Cerebellum (tissue), 4 donors: ENCODE measurements at places on chromosomes 3 and 15.

DNA sequence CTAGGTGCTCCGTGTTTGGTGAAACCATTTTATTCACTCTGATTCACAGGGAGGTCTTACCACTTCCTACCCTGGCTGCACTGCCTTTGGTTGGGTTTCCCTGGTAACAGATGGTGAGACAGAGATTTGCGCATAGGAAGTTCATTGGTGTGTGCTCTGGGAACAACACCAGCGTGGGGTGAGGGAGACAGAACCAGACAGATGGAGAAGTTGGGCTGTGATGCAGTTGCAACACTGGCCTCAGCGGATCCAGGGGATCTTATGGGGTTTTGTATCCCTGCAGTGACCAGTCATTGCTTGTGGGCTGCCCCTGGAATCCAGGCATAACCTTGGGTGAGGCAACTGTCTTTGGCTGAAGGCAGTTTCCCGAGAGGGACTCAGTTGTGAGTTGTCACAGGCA, 12.5 kb upstream of the IL16 start:
- DNase-seq, result peak; percentile 64

GRCh38 chr3:164533275-164533674, 545.0 kb downstream of the SI start:
- no peak for DNase-seq

DNA sequence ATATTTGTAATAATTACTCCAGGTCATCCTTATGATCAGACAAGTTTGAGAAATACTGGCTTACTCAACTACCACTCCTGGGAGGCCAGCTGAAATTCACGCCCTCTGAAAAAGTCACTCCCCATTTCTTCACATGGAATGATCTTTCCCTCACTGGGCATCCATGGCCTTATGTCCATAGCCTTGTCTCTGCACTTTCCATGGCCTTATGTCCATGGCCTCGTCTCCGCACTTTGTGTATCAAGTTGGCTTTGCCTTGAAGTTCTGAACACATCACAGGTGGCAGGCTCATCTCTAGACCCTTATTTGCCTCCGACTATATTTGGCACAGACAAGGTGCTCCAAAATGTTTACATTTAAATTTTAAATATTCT, 58.1 kb upstream of the HACD2 start:
- no peak for DNase-seq

DNA sequence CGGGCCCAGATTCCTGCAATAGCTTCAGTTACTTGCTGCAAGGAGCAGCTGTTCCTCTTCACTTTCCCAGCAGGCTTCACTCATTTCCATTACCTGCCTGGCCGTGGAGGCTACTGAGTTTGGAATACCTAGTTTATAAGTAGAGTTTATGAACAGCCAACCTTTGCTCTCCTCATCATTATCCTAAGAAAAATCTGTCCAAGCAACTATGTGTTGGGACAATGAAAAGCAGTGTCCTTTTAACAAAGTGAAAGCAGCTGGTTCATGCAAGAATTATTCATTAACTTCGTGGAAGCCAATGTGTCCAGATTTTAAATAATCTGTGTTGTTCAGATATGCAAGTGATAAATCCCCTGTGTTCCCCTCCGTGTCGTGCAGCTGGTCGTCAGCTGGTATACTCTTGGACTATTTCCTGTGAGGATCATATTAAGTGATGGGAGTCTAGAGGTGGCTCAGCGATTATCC, 39.3 kb upstream of the SSR3 start:
- DNase-seq, result no peak

DNA sequence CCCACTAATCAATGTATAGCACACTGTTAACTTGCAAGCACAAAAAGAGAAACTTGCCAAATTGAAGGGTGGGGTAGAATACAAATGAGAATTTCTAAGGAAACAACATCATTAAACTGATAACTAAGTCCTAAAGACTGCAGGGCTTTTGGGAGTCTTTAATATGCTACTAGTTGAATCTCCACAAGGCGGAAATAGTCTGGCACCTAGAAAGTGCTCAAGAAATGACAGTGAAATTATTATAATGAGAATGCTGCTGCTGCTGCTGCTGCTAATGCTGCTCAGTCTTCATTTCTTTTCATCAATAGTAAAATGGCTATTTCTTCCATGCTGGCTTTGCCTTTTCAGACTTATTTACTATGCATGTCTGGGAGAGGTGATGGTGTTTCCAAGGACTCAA, 91.8 kb downstream of the BTD start:
- no peak for DNase-seq

GRCh38 chr15:57405133-57405532, 28.8 kb downstream of the CGNL1 start:
- DNase-seq, result no peak

DNA sequence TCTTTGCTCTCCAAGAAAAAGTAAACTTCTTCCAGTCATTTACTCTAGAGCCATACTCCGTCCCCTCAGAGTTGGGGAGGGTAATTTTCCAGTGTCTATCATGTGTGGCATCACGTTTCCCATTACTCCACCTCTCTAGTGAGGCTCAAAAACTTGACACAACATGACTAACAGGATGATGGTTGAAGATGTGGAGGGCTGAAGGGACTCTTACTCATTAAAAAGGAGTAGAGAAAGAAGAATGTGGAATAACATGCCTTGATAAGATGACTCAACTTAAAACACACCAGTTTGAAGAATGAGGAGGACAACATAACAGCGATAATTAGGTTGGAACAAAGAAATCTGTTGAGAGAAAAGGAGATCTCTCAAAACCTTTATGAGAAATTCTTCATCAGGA, 894.3 kb downstream of the OTOL1 start:
- no peak for DNase-seq

DNA sequence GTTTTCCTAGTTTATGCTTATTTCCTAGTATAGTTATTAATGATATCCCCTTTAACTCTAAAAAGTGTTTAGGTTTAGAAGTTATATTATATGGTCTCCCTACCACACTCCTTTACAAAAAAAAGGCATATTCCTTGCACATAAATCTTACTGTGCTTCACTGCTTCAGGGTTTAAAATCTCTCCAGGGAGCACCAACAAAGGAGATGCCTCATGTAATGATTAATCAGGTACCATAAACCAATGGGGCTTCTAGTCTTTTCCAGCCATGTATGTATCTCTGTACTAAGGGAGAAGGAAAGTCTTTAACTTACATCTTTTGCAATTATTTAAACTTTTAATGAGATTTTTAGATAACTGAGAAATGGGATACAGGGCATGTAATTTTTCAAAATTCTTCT, 91.5 kb upstream of the RBMS3 start:
- no peak for DNase-seq

- DNase-seq, result no peak
These were observed 1.8 kb downstream of the ANP32A start for GRCh38 chr15:68818769-68819494.

DNA sequence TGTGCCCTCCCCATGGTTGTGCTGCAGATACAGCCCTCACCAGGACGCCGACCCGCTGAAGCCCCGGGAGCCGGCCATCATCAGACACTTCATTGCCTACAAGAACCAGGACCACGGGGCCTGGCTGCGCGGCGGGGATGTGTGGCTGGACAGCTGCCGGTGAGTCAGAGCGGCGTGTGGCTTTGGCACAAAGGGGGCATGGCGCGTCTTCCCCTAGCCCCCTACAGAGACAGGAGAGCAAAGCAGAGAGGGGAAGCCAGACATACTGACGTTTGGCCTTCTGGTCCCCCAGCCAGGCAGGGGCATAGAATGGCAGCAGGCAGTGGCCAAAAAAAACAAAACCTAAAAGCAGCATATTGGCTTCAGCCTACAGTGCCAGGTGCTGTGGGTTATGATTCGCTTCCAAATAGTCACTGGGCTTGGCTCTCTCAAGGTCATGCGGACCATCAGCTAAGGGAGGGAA, 64.0 kb downstream of the MESD start:
- peak; percentile 70 for DNase-seq

GRCh38 chr3:23650371-23651140, 155.2 kb upstream of the UBE2E1 start:
- DNase-seq, result no peak

GRCh38 chr15:40911141-40911540, 16.9 kb downstream of the VPS18 start:
- no peak for DNase-seq

DNA sequence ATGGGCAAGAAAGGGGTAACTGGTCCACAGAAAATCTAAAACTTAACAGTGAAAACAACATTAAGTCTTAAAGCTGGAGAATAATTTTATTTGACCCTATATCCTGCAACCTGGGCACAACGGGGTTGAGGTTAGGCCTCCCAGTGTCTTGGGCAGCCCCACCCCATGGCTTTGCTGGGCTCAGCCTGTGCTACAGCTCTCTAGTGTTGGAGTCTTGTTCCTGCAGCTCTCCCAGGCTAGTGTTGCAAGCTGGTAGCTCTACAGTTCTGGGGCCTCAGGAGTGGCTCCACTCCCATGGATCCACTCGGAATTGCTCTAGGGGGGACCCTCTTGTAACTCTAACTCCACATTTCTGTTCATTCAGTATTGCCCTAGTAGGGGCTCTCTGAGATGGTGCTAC, 24.9 kb upstream of the GNB4 start:
- DNase-seq, result no peak

DNA sequence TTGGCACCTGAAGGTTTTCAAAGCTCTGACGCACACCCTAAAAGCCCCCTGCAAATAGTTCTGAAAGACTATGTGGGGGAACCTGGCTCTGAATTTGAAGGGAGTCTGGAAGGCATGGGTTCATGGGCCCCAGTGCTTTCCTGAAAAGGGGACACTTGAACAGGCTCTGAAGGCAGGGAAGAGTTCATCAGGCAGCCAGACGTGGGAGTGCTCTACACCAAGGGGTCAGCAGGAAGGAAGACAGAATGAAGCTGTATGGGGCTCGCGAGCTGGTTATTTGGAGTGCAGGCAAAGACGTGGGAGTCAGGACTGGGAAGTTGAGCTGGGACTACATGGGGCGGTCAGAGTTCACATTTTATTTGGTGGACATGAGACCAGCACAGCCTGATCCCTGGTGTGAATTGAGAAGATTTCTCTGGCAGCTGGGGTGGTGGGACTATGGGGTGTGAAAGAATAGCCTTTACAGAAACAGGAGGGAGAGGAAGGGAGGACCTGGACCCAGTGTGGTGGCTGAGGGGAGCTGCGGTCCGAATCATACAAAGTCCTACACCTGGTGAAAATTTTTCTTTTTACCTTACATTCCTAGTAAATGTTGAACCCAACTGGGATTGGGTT, 12.6 kb downstream of the ABHD6 start:
- no peak for DNase-seq

GRCh38 chr3:130687327-130687726, 59.3 kb downstream of the PIK3R4 start:
- no peak for DNase-seq

GRCh38 chr3:195033531-195034091, 237.3 kb downstream of the XXYLT1 start:
- DNase-seq, result no peak

DNA sequence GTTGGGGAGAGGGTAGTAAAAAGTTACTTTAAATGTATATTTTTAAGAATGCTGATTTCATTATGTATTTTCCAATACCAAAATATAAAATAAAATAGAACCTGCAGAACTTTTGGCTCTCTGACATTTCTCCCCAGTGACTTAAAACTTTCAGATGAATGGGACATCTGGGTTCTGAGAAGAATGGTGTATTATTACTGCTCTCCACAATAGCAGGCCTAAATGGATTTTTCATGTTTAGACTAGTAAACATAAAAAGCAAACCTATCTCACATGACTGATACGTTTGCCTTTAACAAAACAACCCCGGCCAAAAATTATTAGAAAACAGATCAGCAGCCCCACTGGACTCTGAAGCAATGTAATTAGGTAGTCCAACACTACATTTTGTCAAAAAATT, 73.8 kb downstream of the FHIT start:
- DNase-seq, result no peak

DNA sequence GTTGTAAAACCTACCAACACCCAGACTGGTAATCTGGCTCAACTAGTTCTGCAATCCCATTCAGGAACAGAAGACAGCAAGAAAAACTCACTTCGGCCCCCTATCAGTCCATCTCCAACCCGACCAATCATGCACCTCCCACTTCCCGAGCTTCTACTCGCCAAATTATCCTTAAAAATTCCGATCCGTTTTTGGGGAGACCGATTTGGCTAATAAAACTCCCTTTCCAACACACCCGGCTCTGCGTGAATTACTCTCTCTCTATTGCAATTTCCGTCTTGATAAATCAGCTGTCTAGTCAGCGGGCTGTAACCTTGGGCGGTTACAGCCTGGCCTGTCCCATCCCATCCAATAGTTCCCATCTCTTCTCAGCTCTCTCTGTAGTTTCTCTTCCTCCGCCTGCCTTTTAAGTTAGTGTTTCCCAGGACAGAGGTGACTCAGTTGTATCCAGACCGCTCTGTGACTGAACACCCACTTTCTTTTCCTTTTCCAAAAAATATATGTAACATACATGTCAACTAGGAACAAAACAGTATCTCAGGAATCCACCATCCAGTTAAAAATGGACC, 780 bp upstream of the ACAD9 start:
- DNase-seq, result peak; percentile 20

- no peak for DNase-seq
These were observed 14.4 kb upstream of the XYLB start for GRCh38 chr3:38332201-38332600.
